ENCODE measurements at places on chromosomes 3 and 15. TPM values are rescaled to one million over a fixed set of nuclear protein-coding genes. Genes with fewer than 3 reads are reported as not detected.

WDR73 gene
- total RNA-seq, result 37.0 TPM

ACSBG1 gene
- total RNA-seq, result not detected

GOLGA6B gene
- total RNA-seq, result not detected

TMPRSS7 gene
- total RNA-seq, result not detected

RTP3 gene
- total RNA-seq, result 0.43 TPM

GRCh38 chr15:41811432-41812195, 16.3 kb upstream of the JMJD7 start:
- DNase-seq, result peak; percentile 88

DNA sequence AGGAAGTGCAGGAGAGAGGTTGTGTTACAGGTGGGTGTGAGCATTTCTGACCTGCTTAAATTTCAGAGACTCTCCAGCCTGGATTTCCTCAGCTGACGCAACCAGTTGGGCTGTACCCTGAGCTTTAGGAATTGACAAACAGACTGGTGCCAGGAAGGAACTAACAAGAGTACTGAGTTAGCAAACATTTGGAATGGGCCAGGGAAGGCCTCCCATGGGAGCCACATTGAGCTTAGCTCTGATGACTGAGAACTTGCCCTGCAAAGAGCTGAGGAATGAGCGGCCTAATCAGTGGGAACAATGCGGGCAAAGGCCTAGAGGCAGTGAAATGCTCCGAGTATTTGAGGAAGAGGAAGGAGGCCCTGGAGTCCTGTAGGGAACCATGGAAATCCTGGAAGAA, 254.2 kb downstream of the FEZF2 start:
- no peak for DNase-seq

DNA sequence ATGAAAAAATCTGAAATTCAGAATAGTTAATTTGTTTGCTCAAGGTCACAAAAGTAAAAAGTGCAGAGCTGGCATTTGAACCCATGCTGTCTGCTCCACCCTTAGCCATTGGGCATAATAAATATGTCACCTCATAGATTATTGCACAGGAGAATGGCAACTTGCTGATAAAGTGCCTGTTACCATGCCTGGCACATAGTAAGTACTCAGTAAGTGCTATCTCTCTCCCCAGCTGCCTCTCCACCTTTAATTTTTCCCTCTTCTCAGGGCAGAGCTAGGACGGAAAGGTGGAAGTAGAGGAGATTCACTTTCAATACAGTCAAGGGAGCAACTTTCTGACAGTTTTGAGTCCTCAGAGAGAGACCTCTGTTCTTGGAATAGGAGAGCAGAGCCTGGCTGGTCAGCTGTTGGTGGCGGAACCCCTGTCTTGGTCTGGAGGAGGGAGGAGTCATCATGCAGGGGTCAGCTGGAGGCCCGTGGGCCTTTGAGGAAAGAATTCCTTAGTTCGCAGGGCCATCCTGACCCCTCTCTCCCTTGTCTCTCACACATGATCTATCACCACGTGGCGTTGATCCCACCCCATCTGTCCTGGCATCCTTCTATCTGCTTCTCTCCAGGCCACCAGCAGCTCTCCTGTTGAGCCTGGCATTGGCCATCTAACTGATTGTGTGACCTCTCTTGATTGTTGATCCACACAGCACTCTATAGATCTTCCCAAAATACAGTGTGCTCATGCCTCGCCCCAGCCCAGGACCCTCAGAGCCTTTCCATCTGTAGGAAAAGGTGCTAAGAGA, 149.3 kb downstream of the RPLP1 start:
- DNase-seq, result no peak

DNA sequence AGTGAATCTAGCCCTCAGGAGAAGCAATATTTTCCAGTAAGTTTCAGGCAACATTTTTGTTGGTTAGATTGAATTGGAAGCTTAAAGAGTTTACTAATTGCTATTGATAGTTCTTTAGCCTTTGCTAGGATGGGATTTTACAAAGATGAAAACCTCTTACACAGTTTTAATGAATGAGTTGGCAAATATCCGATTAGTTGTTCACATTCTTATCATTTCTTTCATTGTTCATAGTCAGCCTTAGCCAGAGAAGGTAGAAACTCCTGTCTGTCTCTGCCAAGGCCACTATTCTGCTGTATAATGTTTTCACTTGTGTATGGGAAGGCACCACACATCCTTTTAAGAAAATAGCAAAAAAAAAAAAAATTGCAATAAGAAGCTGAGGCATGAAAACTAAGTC, 222.0 kb upstream of the MANF start:
- no peak for DNase-seq

GRCh38 chr3:195246581-195246995, 24.4 kb downstream of the XXYLT1 start:
- no peak for DNase-seq

- no peak for DNase-seq
Observed at GRCh38 chr3:30667280-30667651, 60.9 kb downstream of the TGFBR2 start.

- no peak for DNase-seq
Observed at GRCh38 chr3:184502123-184502667, 59.4 kb upstream of the EPHB3 start.

GRCh38 chr15:35321926-35322325, 224.0 kb downstream of the DPH6 start:
- DNase-seq, result no peak

Data from fibroblast of villous mesenchyme (primary cell).